ENCODE measurements at places on chromosomes 7 and 10. TPM values are rescaled to one million over a fixed set of nuclear protein-coding genes. Genes with fewer than 3 reads are reported as not detected.

Gene PTF1A
- not detected for total RNA-seq

Gene RSPH10B2
- total RNA-seq, result 0.14 TPM

Gene CYP3A4
- total RNA-seq, result not detected

Gene GIMAP4
- 0.28 TPM for total RNA-seq

Gene SNCG
- 23.8 TPM for total RNA-seq

Gene CD36
- total RNA-seq, result 24.7 TPM

Gene UBN2
- 3.4 TPM for total RNA-seq

Gene PSMA2
- 54.5 TPM for total RNA-seq

Gene CALML5
- not detected for total RNA-seq

Gene PDLIM1
- 23.5 TPM for total RNA-seq

Gene RAB19
- total RNA-seq, result not detected

Gene GBX1
- total RNA-seq, result not detected

Gene TMEM139
- total RNA-seq, result not detected

Gene SORCS3
- total RNA-seq, result not detected

Gene GDF2
- total RNA-seq, result not detected

Gene RBM17
- total RNA-seq, result 38.4 TPM

Gene RUFY2
- 17.9 TPM for total RNA-seq

Gene CPA2
- total RNA-seq, result not detected

Gene NUTM2B
- 0.37 TPM for total RNA-seq

Gene GPER1
- total RNA-seq, result 1.00 TPM
